ENCODE measurements at places on chromosomes 2 and 18.

DNA sequence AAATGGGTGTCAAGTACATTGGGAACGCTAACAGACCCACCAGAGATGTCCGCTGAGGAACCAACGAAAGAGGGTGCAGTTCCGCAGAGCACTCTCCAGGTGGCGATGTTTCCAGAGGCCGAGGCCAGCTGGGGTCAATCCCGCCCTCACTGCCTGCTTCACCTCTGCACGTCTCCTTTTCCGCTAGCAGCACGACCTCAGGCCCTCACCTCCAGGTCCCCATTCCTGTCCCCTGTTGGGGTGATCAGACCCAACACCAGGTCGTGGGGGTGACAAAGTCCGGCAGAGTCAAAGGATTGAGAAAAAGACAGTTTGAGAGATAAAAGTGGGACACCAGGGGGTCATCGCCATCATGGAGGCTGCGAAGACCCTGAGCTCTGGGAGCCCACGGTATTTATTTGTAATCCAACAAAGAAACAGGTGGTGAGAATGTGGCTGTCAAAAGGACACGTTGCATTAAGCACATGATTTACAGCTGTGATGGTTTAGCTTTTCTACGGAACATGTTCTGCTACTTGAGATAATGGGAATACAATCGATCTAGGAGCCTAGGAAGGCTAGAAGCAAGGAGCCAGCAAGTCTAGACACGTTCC lies 27.3 kb downstream of the ZAP70 start:
- no peak for DNase-seq
- no peaks in the 10 kb centered on the region for H3K4me1 ChIP-seq
- no peaks in the 10 kb centered on the region for H3K36me3 ChIP-seq
- H3K4me3 ChIP-seq, result no peak overlapping the region
- H3K27ac ChIP-seq, result no peak overlapping the region

GRCh38 chr2:146438246-146438645 lies 1406.6 kb upstream of the ACVR2A start:
- no peak overlapping the region for H3K27ac ChIP-seq
- no peak for DNase-seq
- H3K27me3 ChIP-seq, result no peaks in the 10 kb centered on the region
- H3K4me3 ChIP-seq, result no peak overlapping the region
- H3K4me1 ChIP-seq, result no peaks in the 10 kb centered on the region
- H3K36me3 ChIP-seq, result no peaks in the 10 kb centered on the region

- no peaks in the 10 kb centered on the region for H3K4me1 ChIP-seq
- no peaks in the 10 kb centered on the region for H3K36me3 ChIP-seq
- no peaks in the 10 kb centered on the region for H3K27me3 ChIP-seq
These were observed 126.6 kb downstream of the CNTNAP5 start for GRCh38 chr2:124151691-124152090.

DNA sequence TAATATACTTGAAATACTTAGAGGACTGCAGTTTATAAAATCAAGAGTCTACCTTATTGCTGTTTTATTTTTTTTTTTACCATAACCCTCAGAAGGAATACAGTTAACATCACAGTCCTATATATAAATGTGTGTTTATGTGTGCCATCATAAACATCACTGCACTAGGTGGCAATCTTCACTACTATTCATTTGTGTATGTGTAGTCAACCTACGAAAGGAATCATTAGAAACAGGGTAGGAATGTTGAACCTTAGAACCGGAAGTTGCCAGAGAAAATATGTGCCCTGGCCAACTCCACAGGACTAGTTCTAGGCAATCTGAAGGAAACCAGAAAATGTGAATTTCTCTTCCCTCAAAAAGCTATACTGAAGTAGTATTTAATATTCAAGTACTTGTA lies 3.4 kb downstream of the GEN1 start:
- no peaks in the 10 kb centered on the region for H3K36me3 ChIP-seq
- H3K4me1 ChIP-seq, result peaks cover 4% of the 10 kb centered on the region
- H3K4me3 ChIP-seq, result no peak overlapping the region
- DNase-seq, result no peak

DNA sequence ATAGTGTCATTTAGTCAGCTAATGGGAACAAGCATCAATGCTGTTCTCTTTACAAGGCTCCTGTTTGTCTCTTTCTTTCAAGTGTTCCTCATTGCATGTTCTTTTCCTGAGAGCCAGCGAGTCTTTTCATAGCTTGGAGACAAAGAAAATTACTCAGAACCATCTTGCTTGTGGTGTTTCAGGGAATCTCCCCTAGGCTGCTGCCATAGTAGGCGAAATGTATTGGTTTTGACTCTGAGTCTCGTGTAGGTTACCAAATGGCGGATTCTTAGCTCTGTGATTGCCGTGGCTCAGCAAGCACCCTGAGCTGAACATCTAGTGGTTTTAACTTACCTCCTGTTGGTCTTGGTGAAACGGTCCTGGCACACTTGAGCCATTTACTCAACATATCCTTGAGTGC lies 68.7 kb downstream of the RHBDD1 start:
- no peak overlapping the region for H3K4me3 ChIP-seq
- H3K27ac ChIP-seq, result no peak overlapping the region
- DNase-seq, result no peak
- peaks cover 9% of the 10 kb centered on the region for H3K4me1 ChIP-seq
- no peaks in the 10 kb centered on the region for H3K27me3 ChIP-seq

DNA sequence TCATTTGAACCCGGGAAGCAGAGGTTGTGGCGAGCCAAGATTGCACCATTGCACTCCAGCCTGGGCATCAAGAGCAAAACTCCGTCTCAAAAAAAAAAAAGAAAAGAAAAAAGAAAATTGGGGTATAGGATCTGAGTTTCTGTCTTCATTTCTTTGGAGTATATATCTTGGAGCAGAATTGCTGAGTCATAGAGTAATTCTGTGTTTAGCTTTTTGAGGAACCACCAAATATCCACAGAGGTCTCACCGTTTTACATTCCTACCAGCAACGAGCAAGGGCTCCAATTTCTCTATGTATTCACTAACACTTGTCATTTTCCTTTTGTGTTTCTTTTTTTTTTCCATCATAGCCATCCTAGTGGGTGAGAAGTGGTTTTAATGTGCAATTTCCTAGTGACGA lies 87.6 kb upstream of the TEX51 start:
- H3K4me3 ChIP-seq, result no peak overlapping the region
- H3K27ac ChIP-seq, result no peak overlapping the region
- no peaks in the 10 kb centered on the region for H3K4me1 ChIP-seq
- H3K27me3 ChIP-seq, result no peaks in the 10 kb centered on the region

DNA sequence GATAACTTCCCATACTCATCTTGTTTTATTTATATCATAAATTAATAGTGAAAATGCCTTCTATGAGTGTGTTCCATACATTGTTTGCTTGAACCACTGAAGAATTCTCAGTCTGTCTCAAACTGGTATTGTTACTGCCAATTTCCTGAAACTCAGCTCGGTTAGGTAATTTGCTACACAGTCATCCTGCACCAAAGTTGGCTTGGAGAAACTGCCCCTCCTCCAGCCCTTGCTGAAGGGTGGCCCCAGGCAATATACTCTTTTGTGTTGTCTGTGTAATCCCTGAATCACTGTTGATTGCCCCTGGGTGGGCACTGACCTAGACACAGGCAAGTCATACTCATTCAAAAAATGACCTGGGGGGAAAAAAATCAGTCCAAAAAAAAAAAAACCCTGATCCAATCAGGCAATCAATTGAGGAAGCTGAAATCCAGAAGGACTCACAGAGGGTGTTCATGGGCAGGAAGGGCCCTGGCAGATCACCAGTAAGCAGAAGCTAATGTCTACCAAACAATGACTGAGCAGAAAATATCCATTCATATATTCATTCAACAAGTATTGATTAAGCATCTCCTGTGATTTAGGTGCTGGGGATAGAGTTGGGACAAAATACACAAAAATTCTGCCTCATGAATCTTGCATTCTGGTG lies 3.8 kb upstream of the SESTD1 start:
- no peaks in the 10 kb centered on the region for H3K36me3 ChIP-seq
- H3K4me1 ChIP-seq, result no peaks in the 10 kb centered on the region
- no peak overlapping the region for H3K27ac ChIP-seq
- no peaks in the 10 kb centered on the region for H3K27me3 ChIP-seq

GRCh38 chr2:3243804-3244203 lies 133.8 kb downstream of the EIPR1 start:
- no peaks in the 10 kb centered on the region for H3K4me1 ChIP-seq
- no peaks in the 10 kb centered on the region for H3K27me3 ChIP-seq
- no peak overlapping the region for H3K4me3 ChIP-seq
- DNase-seq, result no peak

- no peak for DNase-seq
- no peak overlapping the region for H3K27ac ChIP-seq
- H3K4me1 ChIP-seq, result no peaks in the 10 kb centered on the region
- no peaks in the 10 kb centered on the region for H3K36me3 ChIP-seq
- H3K27me3 ChIP-seq, result no peaks in the 10 kb centered on the region
- H3K4me3 ChIP-seq, result no peak overlapping the region
These were observed 8.3 kb downstream of the MOCOS start for GRCh38 chr18:36195427-36196122.

- no peaks in the 10 kb centered on the region for H3K36me3 ChIP-seq
- no peak overlapping the region for H3K27ac ChIP-seq
- DNase-seq, result no peak
- no peak overlapping the region for H3K4me3 ChIP-seq
- no peaks in the 10 kb centered on the region for H3K27me3 ChIP-seq
These were observed 110.2 kb downstream of the BMPR2 start for GRCh38 chr2:202486351-202486750.

GRCh38 chr18:32770054-32770665 lies 2.7 kb downstream of the KLHL14 start:
- no peak overlapping the region for H3K27ac ChIP-seq
- H3K36me3 ChIP-seq, result no peaks in the 10 kb centered on the region
- peaks cover 9% of the 10 kb centered on the region for H3K4me1 ChIP-seq
- DNase-seq, result peak; percentile 34
- no peaks in the 10 kb centered on the region for H3K27me3 ChIP-seq
- no peak overlapping the region for H3K4me3 ChIP-seq

GRCh38 chr18:31791817-31792579 lies 31.3 kb upstream of the SLC25A52 start:
- DNase-seq, result no peak
- H3K4me1 ChIP-seq, result no peaks in the 10 kb centered on the region
- H3K36me3 ChIP-seq, result no peaks in the 10 kb centered on the region
- H3K27ac ChIP-seq, result no peak overlapping the region
- H3K4me3 ChIP-seq, result no peak overlapping the region
- H3K27me3 ChIP-seq, result no peaks in the 10 kb centered on the region

DNA sequence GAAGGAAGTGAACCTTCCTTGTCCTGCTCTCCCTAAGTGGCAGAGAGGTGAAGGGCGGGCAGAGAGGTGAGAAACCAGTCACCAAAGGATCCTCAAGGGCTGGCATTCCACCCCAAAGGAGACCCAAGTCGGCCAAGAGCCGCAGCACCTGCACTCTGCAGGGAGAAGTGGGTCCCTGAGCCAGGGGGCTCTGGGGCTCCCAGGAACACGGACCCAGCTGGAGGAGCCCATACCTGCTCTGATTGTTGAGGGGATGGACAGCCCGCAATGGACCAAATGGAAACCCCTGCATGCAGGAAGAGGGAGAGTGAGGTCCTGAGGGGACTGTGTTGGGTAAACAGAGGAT lies 233.3 kb downstream of the ATAD2B start:
- no peak for DNase-seq
- no peaks in the 10 kb centered on the region for H3K4me1 ChIP-seq
- no peak overlapping the region for H3K27ac ChIP-seq
- H3K36me3 ChIP-seq, result no peaks in the 10 kb centered on the region
- H3K27me3 ChIP-seq, result no peaks in the 10 kb centered on the region
- H3K4me3 ChIP-seq, result no peak overlapping the region

DNA sequence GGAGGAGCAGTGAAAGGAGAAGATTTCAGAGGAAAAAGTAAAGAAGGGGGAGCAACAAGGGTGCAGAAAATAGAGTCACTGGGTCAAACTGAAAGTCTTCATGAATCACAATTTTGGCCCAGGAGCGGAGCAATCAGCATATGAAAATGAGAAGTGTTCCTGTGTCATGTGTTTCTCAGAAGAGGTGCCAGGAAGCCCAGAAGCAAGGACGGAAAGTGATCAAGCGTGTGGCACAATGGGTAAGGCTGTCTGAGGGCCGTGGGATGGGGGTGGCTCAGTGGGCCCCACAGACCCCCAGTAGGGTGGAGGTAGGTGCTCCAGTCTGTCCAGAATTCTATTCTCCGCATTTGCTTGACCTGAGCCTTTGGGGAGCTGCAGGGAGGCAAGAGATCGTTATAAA lies 44.2 kb downstream of the SP140 start:
- DNase-seq, result no peak
- no peaks in the 10 kb centered on the region for H3K4me1 ChIP-seq
- H3K27ac ChIP-seq, result no peak overlapping the region

GRCh38 chr2:67880291-67880761 lies 182.5 kb downstream of the C1D start:
- H3K4me3 ChIP-seq, result no peak overlapping the region
- no peaks in the 10 kb centered on the region for H3K4me1 ChIP-seq
- DNase-seq, result no peak
- no peaks in the 10 kb centered on the region for H3K27me3 ChIP-seq

DNA sequence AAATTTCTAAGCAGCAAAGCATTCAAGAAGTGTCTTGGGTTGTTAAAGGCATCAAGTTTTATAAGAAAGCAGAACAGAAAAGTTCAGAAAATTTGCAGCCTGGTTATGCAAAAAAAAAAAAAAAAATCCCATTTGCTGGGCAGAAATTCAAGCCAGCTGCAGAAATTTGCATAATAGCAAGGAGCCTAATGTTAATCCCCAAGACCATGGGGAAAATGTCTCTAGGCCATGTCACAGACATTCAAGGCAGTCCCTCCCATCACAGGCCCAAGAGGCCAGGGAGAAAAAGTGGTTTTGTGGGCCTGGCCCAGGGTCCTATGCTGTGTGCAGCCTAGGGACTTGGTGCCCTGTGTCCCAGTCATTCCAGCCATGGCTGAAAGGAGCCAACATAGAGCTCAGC lies 269.0 kb upstream of the SLC39A10 start:
- H3K27ac ChIP-seq, result no peak overlapping the region
- no peaks in the 10 kb centered on the region for H3K4me1 ChIP-seq
- no peaks in the 10 kb centered on the region for H3K36me3 ChIP-seq
- H3K27me3 ChIP-seq, result no peaks in the 10 kb centered on the region
- no peak for DNase-seq

- H3K36me3 ChIP-seq, result no peaks in the 10 kb centered on the region
- no peaks in the 10 kb centered on the region for H3K27me3 ChIP-seq
- H3K4me1 ChIP-seq, result peaks cover 11% of the 10 kb centered on the region
- H3K4me3 ChIP-seq, result no peak overlapping the region
- no peak overlapping the region for H3K27ac ChIP-seq
These were observed 93.9 kb upstream of the RMDN2 start for GRCh38 chr2:37831081-37831780.

- no peaks in the 10 kb centered on the region for H3K36me3 ChIP-seq
- H3K27ac ChIP-seq, result no peak overlapping the region
- DNase-seq, result no peak
- no peaks in the 10 kb centered on the region for H3K4me1 ChIP-seq
- no peaks in the 10 kb centered on the region for H3K27me3 ChIP-seq
These were observed 280.5 kb downstream of the AGAP1 start for GRCh38 chr2:235774153-235774870.

GRCh38 chr2:47214990-47215389 lies 59.9 kb upstream of the STPG4 start:
- no peak overlapping the region for H3K27ac ChIP-seq
- no peak overlapping the region for H3K4me3 ChIP-seq
- no peaks in the 10 kb centered on the region for H3K4me1 ChIP-seq
- H3K27me3 ChIP-seq, result no peaks in the 10 kb centered on the region
- H3K36me3 ChIP-seq, result no peaks in the 10 kb centered on the region

- H3K4me3 ChIP-seq, result no peak overlapping the region
- H3K27me3 ChIP-seq, result no peaks in the 10 kb centered on the region
- DNase-seq, result no peak
- H3K27ac ChIP-seq, result no peak overlapping the region
- H3K36me3 ChIP-seq, result no peaks in the 10 kb centered on the region
These were observed 22.7 kb upstream of the HPCAL1 start for GRCh38 chr2:10279946-10280463.
